ENCODE measurements at places on chromosomes 4 and X.

GRCh38 chr4:206054-206453 lies 81.8 kb downstream of the ZNF718 start:
- DNase-seq, result no peak

GRCh38 chrX:72644946-72645345 lies 69.2 kb downstream of the PHKA1 start:
- DNase-seq, result no peak

DNA sequence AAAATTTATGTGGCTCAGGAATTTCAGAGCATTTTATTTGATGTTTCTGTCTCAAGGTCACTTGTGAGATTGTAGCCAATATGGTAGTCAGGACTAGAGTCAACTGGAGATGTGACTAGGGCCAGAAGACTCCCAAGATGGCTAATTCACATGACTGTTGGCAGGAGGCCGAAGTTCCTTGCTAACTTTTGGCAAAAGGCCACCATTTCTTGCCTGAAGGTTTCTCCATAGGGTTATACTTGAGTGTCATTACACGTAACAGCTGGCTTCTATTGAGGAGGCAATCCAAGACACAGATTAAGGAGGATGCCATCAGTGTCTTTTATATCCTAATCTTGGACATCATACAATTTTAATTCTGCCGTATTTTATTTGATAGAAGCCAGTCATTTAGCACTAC lies 162.3 kb upstream of the MAOA start:
- peak; percentile 0 for DNase-seq

- no peak for DNase-seq
Measured at GRCh38 chrX:38095971-38096529, 89.7 kb downstream of the SYTL5 start.

- no peak for DNase-seq
Measured at GRCh38 chr4:13821522-13821921, 194.0 kb upstream of the BOD1L1 start.

GRCh38 chr4:6444582-6444981 lies 27.8 kb downstream of the PPP2R2C start:
- peak; percentile 6 for DNase-seq

DNA sequence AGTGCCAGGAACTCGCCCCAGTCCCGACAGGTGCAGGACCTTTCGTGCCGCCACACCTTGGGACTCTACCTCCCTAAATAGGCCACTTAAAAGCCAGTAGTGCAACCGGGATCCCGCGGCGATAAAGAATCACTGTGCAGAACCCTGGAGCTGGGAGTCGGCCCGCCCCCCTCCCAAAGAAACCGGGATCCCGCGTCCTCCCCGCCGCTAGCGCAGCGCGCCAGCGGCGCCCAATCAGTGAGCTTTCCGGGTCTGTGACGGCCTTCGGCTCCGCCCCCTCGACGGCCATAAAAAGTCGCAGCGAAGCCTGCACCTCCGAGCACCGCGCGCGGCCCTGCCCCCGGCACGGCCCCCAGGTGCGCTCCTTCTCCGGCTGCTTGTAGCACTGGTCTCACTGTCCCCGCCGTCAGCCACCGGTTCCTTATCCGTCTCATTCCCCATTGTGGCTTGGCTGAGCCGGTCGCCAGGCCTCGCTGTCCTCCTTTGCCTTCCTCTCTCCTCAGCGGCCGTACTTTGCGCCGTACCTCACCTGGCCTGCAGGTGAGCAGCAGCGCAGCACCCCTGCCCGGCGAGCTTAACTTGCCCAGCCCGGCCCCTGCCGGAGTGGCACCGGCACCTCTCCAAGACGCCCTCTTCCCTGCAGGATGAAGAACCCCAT lies at the start of gene LRAT:
TSS of gene LRAT (plus strand) at position 318 of the 658 bp plus-strand sequence. CDS start at position 645, 327 bp downstream.
- DNase-seq, result peak; percentile 26

DNA sequence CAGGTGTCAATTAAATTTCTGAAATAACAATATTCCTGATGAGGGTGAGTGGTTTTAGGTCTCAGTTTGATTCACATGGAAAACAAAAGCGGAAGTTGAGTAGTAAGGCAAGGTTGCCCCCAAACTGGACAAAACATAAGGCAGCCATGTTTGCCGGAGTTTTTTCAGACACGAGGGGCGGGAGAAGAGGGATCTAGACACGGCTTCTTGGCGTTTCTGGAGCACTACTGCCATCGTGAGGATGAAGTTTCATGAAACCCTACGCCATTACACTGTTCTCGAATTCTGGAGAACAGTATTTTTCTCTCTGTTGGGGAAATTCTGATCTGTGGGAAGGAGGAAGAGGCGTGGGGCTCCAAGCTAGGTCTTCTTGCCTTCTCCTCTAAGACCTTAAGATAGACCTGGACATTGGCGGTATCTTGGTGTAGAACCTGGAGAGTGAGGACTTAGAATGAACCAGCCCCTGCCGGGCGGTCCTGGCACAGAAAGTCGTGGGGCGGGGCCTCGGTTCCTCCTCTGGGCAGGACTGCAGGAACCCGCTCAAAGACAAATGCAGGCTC lies 160.3 kb downstream of the OR13H1 start:
- DNase-seq, result peak; percentile 1

GRCh38 chr4:14513471-14513870 lies 488.8 kb upstream of the CPEB2 start:
- no peak for DNase-seq

DNA sequence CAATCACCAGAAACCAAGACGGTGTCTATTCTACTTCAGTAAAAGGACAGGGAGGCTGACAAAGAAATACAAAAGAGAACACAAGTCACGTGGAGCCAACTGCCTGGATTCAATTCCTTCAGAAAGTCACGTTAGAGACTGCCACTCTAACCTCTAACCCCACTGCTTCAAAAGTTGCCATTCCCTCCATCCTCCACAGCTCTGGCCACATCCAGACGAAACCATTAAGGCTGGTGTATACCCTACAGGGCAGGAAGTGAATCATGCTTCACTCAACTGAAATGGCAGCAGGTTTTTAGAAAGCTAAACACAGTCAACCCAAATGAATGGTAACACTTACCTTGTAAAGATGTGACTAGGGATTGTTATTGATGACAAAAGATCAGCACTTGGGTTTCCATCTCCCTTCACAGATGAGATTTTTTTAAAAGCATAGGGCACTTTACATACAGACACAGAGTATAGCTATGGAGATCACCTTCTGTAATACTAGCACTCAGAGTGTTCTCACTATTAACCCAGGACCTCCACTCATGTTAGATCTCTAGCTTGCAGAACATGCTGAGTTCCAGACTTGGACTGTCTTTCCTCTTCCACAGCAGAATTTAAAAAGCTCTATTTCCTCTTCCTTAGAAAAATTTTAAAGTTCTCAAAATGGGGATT lies 37.4 kb downstream of the MAML3 start:
- no peak for DNase-seq

DNA sequence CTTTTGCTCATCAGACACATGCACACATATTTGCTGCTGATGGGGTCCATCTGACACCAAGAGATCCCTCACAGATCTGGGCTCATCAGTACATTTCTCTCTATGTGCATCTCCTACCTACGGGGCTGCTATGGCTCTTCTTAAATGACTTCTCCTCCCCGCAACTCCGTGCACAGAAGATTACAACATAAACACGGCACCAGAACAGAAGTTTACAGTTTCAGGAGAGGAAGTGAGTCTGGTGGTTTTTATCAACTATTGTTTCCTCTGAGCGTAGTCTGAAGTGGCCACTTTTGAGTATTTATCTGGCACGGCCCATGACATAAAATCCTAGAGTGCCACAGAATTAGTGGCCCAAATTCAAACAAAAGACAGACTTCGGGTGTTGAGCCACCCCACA lies 263.8 kb downstream of the PRDM5 start:
- no peak for DNase-seq

GRCh38 chr4:82523179-82523578 lies 38.6 kb downstream of the TMEM150C start:
- DNase-seq, result peak; percentile 3

DNA sequence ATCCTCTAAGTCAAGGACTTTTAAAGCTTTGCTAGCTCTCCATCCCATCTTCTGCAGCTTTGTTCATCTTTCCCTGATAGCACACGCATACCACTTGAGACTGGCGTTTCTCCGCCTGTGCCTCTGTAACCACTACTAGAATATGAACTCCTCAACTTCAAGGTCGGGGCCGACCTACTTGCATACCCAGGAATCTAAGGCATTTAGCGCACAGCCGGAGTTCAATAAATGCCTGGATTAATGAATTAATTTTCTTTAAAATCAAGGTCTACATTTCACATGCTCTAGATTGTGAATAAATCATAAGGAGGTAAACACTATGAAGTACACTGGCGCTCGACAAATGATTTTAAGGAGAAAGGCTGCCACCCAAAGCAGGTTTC lies 89.3 kb downstream of the HNRNPD start:
- DNase-seq, result no peak

DNA sequence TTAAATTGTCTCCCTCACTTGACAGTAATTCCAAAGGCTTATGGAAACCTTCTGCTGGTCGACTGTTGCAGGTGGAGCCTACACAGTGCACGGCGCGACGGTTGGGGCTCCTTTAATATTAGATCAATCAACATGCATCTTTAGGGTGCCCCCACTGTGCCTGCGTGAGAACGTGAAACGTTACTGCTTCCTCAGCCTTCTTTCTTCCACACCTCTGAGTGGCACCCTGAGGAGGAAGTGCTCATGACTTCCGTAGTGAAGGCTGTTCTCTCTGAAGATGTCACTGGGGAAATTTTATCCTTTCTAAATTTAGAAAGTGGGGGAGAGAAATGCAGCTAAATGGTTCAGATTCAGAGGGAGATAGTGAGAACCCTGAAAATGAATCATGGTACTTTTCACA lies 184.0 kb upstream of the ZFP42 start:
- DNase-seq, result no peak

GRCh38 chr4:38860788-38861424 lies 4.3 kb upstream of the TLR6 start:
- no peak for DNase-seq

DNA sequence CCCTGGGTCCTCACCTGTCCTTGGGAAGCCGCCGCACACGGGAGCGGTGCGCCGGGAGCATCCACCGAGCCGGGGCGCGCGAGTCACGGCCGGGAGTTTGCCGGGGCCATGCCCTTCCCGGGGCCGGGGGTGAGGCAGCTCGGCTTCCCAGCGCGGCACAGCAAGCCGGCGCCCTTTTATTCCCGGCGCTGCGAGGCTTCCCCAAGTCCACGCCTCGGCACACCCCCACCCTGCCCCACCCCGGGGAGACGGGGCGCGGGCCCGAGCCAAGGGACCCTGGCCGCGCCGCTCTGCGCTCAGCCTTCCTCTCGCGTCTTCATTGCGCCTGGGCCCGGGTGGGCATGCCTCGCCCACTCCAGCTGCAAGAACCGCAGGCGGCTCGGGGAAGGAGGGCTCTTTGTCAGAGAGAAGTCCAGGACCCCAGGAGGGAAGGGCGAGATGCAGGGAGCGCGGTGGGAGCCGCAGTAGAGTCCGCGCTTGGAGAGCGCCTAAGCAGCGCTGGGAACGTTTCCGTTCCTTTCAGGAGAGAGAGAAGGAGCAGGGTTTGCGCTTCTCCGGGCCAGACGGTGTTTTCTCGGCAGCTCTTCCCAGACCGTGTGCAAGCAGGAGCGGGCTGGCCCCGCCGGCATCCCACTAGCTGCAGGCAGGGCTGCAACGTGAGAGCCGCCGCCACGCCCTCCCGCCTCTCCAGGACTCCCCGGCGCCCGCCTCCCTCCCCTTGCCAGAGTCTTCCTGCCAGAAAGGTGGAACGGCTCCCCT lies at the start of gene MXRA5:
TSS of gene MXRA5 (minus strand) at position 152 of the 759 bp plus-strand sequence. CDS start 2,819 bp downstream, outside the sequence.
- DNase-seq, result peak; percentile 52

- no peak for DNase-seq
Measured at GRCh38 chrX:151987108-151987507, 12.6 kb upstream of the GABRE start.

GRCh38 chr4:27018076-27018475 lies 157.4 kb downstream of the STIM2 start:
- DNase-seq, result no peak

- DNase-seq, result no peak
Measured at GRCh38 chr4:8110071-8110986, 48.3 kb downstream of the ABLIM2 start.

DNA sequence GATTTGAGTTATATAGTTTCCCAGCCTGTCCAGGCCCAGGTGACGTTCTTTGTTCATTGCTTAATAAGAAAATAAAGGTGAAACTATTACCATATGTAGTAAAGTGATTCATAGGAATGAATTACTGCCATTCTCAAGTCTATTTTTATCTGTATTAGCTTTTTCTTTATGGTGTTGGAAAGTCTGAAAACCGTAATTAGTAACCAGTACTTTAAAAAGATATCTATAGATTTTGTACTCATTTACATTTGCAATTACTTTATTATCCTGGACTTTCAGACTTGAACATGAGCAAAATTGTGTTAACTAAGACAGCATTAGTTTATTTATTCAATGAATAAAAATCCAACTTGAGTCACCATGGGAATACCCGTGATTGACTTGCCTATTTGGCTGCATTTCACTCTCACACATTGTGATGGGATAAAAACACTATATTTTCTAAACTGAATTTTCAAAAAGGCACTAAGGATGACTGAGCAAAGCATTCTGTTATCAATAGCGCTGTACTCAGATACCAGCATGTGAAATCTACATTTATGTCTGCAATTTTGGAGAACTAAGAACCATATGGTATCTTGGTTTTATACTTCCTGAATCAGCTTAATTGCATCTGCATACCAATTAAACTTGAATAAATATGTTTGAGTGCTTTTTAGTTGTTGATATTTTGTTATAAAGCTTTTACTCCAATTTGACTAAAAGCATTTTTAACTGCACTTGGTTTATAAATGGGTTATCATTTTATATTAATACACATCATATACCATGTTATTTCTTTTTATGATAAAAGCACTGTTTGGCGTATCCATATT lies 154.6 kb downstream of the CCSER1 start:
- DNase-seq, result no peak

GRCh38 chrX:153244767-153245166 lies 65.7 kb downstream of the MAGEA1 start:
- no peak for DNase-seq

DNA sequence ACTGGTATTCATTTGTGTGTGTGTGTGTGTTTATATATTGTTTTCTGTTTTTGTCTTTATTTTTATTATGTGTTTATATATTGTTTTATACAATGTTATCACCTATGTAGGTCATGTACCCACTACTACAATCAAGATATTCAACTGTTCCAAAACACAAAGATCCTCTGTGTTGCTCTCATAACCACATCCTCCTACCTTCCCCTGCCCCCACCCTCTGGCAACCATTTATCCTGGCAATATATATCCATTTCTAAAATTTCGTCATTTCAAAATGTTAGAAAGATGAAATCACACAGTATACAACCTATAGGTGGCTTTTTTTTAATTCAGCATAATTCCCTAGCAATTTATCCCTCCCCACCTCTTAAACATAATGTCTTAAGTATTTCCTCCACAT lies 18.8 kb upstream of the RPL34 start:
- no peak for DNase-seq

DNA sequence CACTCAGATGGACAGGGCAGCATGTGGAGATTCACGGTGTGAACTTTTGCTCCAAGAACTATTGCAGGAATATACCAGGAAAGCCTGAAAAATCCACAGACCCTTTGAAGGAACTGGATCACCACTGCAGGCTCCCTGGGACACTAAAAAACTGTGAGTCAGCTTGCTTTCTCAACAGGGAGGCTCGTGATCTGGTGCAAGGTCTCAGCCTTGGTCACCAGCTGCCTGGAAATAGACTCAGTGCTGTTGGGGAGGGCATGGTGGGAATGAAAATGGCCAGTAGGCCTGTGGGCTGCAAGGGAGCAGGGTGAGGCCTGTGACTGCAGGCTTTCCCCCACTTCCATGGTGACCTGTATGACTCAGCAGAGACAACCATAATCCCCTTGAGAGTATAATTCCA lies 426.4 kb upstream of the RPS6KA3 start:
- no peak for DNase-seq

GRCh38 chrX:137031039-137031438 lies 2.8 kb downstream of the GPR101 start:
- no peak for DNase-seq

GRCh38 chr4:2338754-2339457 lies 77.0 kb upstream of the MXD4 start:
- no peak for DNase-seq

Measured in NCI-H2171 treated with DMSO at 0.1 percent for 48 hours (cell line).